Stimulated activated CD8-positive, alpha-beta memory T cell treated with anti-CD3 and anti-CD28 coated beads, Interleukin-15, amount 100 ng/mL, for 48 hours (primary cell): ENCODE measurements at places on chromosomes 7 and 10.

DNA sequence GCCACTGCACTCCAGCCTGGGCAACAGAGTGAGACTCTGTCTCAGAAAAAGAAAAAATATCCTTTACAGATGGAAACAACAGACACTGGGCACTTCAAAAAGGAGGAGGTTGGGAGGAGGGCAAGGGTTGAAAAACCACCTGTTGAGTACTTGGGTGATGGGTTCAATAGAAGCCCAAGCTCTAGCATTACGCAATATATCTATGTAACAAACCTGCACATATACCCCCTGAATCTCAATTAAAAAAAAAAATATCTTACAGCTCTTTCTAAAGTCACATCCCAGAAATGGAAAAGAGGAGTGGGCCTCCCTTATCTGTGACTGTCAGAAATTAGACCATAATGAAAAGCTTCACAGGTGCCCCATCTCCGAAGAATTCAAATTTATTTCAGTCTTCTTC, 12.1 kb downstream of the VIM start:
- DNase-seq = no peak

DNA sequence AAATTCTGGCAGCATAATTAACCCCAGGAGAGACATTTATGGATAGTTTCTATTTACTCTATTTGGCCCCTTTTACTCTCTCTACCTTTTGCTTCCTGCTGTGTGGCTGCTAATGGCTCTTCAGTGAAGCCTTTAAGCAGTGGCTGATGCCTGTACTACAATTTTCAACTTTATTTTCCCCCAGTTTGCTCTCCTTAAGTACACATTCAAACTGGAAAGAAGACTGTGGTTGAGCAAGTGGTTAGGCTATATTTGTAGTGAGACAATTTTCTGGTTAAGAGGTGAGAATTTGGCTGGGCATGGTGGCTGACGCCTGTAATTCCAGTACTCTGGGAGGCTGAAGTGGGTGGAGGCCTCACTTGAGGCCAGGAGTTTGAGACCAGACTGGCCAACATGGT, 8.5 kb upstream of the RSBN1L start:
- DNase-seq = peak; percentile 21

DNA sequence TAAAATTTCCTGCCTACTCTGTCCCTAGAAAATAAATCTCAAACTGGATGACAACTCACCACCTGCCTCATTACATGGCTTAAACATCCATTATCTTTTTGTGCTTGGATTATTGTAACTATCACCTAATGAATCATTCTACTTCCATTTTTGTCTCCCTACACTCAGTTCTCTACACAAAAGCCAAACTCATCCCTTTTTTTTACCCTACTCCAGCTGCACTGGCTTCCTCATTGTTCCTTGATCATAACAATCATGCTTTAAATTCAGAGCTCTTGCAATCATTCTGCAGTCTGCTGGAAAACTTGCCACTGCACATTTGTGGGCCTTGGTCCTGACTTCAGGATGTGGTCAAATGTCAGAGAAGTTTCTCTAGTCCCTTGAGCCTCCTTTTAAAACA, 280.0 kb downstream of the DGKB start:
- no peak for DNase-seq

DNA sequence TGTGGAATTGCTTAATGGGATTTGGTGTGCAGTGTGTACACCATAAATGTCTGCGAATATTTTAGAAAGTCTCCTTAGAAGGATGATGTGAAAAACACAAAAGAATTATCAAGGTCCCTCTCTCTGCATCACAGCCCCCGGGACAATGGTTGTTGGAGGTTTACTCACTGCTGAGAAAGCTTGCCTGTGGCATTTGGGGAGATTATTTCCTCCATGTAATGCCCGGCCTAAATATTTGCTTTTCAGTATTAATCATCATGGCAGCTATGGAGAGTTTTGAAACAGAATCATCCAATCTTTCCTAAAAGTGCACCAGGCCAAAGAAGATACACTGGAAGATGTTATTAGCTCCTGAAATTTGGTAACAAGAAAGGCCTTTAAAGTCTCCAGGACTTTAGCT, 113.8 kb upstream of the ADCY1 start:
- DNase-seq = no peak

- DNase-seq = no peak
Measured at GRCh38 chr10:21961847-21962246, 41.7 kb downstream of the DNAJC1 start.

- no peak for DNase-seq
Measured at GRCh38 chr7:158076215-158076614, 511.4 kb downstream of the PTPRN2 start.
